ENCODE measurements at places on chromosomes 13 and 19. TPM values are rescaled to one million over a fixed set of nuclear protein-coding genes. Genes with fewer than 3 reads are reported as not detected.
A peak's percentile ranks its signal among the peaks of the same experiment; 100 is the strongest.

DNA sequence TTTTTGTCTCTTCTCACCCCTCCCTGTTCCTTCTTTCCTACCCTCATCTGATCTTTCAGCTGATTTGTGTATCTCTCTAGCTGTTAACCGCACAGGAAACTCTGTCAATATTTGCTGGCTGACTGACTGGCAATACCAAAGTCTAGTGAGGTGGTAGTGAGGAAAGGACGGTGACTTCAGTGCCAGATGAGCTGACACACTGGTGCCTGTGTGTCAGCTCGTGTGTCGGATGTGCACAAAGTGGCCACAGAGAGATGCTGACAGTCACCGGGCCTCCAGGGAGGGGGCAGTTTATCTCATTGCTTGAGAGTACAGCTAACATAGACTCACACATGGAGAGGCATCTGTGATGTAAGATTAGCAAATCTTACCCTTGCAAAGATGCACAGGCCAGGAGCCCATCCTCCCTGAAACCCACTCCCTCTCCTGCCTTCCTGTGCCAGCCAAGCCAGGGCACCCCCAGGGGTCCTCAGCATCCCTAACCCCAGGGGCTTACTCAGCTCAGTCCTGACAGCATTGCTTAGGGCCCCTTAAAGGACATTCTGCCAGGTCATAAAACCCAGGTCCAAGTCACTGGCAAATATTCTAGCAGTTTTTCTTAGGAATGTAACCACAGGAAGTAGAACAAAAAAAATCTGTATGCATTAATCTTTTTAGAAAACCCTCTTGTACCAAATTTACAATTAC is 80.2 kb downstream of the SHISA2 start:
- no peak overlapping the region for H3K4me3 ChIP-seq
- no peak overlapping the region for H3K27ac ChIP-seq
- H3K36me3 ChIP-seq, result no peaks in the 10 kb centered on the region
- DNase-seq, result no peak
- H3K27me3 ChIP-seq, result no peaks in the 10 kb centered on the region
- H3K4me1 ChIP-seq, result no peaks in the 10 kb centered on the region

Gene FXYD7
- 0.10 TPM for polyA plus RNA-seq

DNA sequence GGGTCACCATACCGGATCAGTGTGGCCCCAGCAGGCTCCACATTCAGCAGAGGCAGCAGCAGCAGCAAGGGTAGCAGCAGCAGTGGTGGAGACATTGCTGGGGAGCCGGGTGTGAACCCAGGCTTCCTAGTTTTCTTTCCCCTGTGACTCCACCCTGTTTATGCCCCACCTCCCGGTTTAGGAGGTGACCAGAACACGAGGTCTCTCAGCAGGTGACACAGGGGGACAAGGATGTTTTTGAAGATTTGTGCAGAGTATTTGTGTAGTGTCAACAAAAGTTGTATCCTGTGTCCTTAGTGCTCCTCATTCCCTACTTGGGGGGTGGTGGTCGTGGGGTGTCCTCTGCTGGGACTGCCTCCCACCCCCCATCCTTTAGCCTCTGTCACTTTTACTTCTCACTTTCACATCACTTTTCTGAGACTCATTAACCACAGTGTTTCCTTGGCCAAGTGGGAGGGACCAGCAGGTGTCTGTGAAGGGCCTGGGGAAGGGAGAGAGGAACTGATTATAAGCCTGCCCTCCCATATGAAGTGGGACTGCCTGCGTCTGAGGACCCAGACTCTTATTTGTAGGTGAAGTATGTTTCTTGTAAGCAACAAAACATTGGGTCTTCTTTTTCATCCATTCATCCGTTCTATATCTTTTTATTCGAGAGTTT is 15.6 kb upstream of the KCNC3 start:
- no peak overlapping the region for H3K27ac ChIP-seq
- no peaks in the 10 kb centered on the region for H3K4me1 ChIP-seq
- H3K27me3 ChIP-seq, result no peaks in the 10 kb centered on the region
- DNase-seq, result no peak
- no peaks in the 10 kb centered on the region for H3K36me3 ChIP-seq
- H3K4me3 ChIP-seq, result no peak overlapping the region

DNA sequence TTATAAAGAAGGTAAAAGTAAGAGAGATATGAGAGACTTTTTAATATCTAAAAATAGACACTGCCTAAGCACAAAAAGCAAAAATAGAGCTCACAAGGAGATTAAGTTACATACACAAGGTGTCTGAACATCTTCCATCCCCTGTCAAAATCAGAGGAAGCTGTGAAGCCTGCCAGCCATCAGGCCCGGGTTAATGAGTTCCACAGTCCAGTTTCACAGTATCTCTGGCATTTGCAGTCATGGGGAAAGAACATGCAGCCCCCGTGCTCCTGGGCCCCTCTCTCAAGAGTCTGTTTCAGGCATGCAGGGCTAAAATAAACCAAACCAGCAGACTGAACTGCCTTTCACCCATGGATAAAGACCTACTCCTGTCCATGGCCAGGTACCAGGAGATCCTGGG is 79.2 kb downstream of the TBC1D4 start:
- no peak overlapping the region for H3K27ac ChIP-seq
- H3K4me1 ChIP-seq, result peaks cover 4% of the 10 kb centered on the region
- H3K36me3 ChIP-seq, result no peaks in the 10 kb centered on the region
- no peak overlapping the region for H3K4me3 ChIP-seq

DNA sequence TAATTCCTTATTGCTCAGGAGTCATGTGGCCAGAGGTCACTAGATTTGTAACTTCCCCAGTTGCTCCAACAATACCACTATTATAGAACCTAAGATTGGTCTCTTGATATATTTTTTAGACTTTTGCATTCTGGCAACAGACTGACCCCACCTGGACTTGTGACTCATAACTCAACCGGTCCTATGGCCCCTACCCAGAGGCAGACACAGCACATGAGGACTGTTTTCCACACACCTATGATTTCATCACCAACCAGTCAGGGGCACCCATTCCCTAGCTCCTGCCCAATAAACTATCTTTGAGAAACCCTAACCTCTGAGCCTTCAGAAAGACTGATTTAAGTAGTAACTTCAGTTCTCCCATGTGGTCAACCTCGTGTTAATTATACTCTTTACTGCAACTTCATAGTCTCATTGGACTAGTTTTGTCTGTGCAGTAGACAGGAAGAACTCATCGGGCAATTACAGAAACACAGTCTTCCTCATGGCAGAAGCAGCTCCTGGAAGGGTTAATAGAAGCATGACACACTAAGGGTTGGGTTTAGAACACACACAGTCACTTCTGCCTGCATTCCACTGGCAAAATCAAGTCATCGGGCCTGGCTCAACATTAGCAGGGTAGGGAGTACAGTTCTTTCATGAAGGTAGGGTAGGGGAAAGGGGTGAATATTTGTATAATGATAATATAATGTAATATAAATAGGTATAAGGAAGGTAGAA is 251.8 kb downstream of the UQCRFS1 start:
- H3K36me3 ChIP-seq, result no peaks in the 10 kb centered on the region
- 0 out of 2 replicates have a peak, but pooled peaks cover 11% of the 10 kb centered on the region for H3K4me1 ChIP-seq
- no peak overlapping the region for H3K4me3 ChIP-seq
- H3K27me3 ChIP-seq, result no peaks in the 10 kb centered on the region

Gene MAMSTR
- polyA plus RNA-seq, result 1.1 TPM

DNA sequence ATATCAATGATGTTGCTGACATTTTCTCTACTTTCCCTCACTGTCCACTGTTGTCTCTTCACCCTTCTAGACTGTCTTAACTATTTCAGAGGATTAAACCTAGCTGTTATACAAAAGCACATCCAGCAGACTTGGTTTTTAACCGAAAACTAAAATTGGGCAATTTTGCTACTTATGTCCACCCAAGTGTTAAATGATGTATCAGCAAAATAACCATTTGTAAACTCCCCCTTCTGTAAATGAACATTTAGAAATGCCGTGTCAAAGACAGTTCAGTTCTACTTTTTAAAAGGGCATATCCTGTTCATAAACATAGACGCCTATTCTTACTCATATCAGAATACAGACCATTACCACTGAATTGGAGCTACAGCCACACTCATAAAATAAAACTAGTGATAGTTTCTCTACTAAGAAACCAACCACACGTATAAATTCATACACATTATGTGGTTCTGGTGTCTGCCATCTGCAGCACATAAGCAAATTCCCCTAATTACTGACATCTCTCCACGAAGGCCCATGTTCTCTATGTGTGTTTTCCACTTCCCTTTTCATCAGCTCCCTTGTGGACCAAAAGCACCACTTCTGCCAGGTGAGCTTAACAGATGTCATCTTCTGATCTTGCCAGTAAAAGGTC is 1091.8 kb downstream of the PCDH9 start:
- no peaks in the 10 kb centered on the region for H3K4me1 ChIP-seq
- H3K27ac ChIP-seq, result no peak overlapping the region
- DNase-seq, result no peak
- H3K36me3 ChIP-seq, result no peaks in the 10 kb centered on the region

Gene CATSPERD
- not detected for polyA plus RNA-seq

Gene C19orf85
- not detected for polyA plus RNA-seq

GRCh38 chr19:1521636-1522035 is 2.2 kb upstream of the PLK5 start:
- H3K27me3 ChIP-seq, result peaks cover 38% of the 10 kb centered on the region
- H3K27ac ChIP-seq, result no peak overlapping the region
- no peak overlapping the region for H3K4me3 ChIP-seq
- no peaks in the 10 kb centered on the region for H3K4me1 ChIP-seq
- no peaks in the 10 kb centered on the region for H3K36me3 ChIP-seq
- no peak for DNase-seq

Gene TGFBR3L
- 0.87 TPM for polyA plus RNA-seq

GRCh38 chr19:8396563-8397203 is 6.5 kb downstream of the RAB11B start:
- DNase-seq, result peak; percentile 86
- no peak overlapping the region for H3K4me3 ChIP-seq
- peaks cover 26% of the 10 kb centered on the region for H3K4me1 ChIP-seq
- peaks cover 7% of the 10 kb centered on the region for H3K36me3 ChIP-seq
- no peaks in the 10 kb centered on the region for H3K27me3 ChIP-seq

Gene TPP2
- 9.9 TPM for polyA plus RNA-seq

DNA sequence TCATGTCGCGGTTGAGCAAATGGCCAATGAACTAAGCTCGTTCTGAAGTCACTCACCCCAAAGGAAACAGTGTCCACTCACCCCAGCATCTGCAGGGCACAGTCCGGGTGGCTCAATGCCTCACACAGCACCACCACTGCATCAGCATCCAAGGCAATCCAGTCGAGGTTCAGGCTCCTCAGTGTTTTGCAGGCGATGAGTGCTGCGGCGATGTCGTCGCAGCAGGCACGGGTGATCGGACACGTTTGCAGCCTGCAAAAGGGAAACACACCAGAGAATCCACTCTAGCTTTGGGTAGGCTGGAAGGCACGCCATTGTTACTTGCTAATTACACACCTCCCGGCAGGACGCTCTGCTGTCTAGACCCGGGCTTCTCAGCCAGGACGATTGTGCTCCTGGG is 26.5 kb downstream of the NLRP9 start:
- H3K4me1 ChIP-seq, result no peaks in the 10 kb centered on the region
- no peak overlapping the region for H3K4me3 ChIP-seq
- DNase-seq, result no peak
- H3K36me3 ChIP-seq, result no peaks in the 10 kb centered on the region
- peaks cover 32% of the 10 kb centered on the region for H3K27me3 ChIP-seq
- no peak overlapping the region for H3K27ac ChIP-seq

- no peaks in the 10 kb centered on the region for H3K27me3 ChIP-seq
- H3K36me3 ChIP-seq, result no peaks in the 10 kb centered on the region
- DNase-seq, result no peak
- no peak overlapping the region for H3K27ac ChIP-seq
- no peak overlapping the region for H3K4me3 ChIP-seq
Observed at GRCh38 chr19:12055784-12056183, 3.0 kb upstream of the ZNF878 start.

DNA sequence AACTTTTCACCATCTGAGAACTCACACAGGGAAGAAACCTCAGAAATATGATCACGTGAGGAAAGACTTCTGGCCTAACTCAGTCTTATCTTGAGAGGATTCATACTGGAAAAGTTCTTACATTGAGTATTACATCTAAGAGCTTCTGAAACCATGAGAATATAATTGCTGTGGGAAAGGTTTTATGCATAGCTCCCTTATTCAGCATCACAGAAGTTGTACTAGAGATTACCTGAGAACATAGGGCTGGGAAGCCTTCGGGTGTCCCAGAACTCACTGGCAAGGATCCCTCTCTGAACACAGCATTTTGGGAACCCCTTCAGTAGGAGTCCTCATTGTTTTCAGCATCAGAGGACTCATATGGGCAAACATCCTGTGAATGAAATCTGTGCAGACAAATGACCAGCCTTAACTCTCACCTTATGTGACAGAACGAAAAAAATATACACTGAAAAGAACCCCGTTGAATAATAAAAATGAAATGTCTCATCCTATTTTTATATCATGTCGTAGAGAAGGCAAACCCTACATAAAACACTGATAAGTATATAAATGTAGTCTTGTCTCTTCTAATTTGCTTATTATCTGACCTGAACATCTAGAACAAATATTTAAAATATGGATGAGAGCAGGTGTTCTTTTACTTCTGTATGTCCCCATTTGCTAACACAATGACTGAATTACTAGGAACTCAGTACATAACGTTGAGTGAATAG is 14.2 kb downstream of the ZNF274 start:
- no peak overlapping the region for H3K4me3 ChIP-seq
- H3K27me3 ChIP-seq, result no peaks in the 10 kb centered on the region
- no peak overlapping the region for H3K27ac ChIP-seq
- DNase-seq, result no peak
- H3K36me3 ChIP-seq, result peaks cover 40% of the 10 kb centered on the region
- H3K4me1 ChIP-seq, result no peaks in the 10 kb centered on the region

GRCh38 chr19:1481224-1481892 is 2.3 kb upstream of the C19orf25 start:
- no peak for DNase-seq
- H3K4me1 ChIP-seq, result 0 out of 2 replicates have a peak, but pooled peaks cover 3% of the 10 kb centered on the region
- no peaks in the 10 kb centered on the region for H3K36me3 ChIP-seq
- no peaks in the 10 kb centered on the region for H3K27me3 ChIP-seq
- H3K27ac ChIP-seq, result no peak overlapping the region
- H3K4me3 ChIP-seq, result no peak overlapping the region

Data from SK-N-SH (cell line).